ENCODE measurements at places on chromosomes 7 and 10.

- no peak for DNase-seq
Measured at GRCh38 chr10:107806026-107806425, 641.5 kb upstream of the SORCS1 start.

- no peak for DNase-seq
Measured at GRCh38 chr10:30378201-30378995, 29.3 kb upstream of the MTPAP start.

GRCh38 chr7:111029574-111030251 is 61.2 kb upstream of the LRRN3 start:
- DNase-seq: no peak

DNA sequence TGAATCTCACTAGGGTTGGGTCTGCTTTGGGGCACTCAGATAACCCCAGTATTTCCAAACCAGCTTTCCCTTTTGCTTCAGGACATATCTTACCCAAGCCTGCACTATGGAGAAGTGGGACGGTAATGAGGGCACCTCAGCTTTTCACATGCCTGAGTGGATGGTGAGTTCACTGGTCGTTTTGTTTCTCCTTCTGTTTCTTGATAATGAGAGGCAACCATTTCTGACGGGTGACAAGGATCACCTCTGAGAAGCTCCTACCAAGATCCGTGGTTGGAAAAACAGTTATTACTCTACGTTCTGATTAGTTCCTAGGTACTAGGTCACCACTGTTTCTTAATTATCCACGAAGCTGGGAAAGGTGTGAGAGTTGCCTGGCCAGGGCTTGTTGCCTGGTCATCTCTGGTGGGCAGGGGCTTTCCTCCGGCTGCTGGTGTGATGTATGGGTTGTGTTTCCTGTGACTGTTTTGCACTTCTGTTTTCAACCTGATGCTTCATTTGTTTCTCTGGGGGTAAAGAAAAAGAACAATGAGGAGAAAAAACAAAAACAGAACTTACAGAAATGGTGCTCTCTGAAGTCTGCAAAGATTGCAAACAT is 65.7 kb upstream of the STRIP2 start:
- DNase-seq: no peak

- no peak for DNase-seq
Measured at GRCh38 chr10:31769564-31769963, 159.1 kb downstream of the ARHGAP12 start.

GRCh38 chr7:73303546-73303945 is 5.1 kb downstream of the NSUN5 start:
- DNase-seq: no peak

- no peak for DNase-seq
Measured at GRCh38 chr10:113441220-113441619, 111.6 kb upstream of the HABP2 start.

- DNase-seq: no peak
Measured at GRCh38 chr10:927131-927530, 4.4 kb downstream of the LARP4B start.

- no peak for DNase-seq
Measured at GRCh38 chr10:71437537-71438092, 40.9 kb downstream of the CDH23 start.
